Adipocyte (in vitro differentiated cells): ENCODE measurements at places on chromosomes 12 and 14.

DNA sequence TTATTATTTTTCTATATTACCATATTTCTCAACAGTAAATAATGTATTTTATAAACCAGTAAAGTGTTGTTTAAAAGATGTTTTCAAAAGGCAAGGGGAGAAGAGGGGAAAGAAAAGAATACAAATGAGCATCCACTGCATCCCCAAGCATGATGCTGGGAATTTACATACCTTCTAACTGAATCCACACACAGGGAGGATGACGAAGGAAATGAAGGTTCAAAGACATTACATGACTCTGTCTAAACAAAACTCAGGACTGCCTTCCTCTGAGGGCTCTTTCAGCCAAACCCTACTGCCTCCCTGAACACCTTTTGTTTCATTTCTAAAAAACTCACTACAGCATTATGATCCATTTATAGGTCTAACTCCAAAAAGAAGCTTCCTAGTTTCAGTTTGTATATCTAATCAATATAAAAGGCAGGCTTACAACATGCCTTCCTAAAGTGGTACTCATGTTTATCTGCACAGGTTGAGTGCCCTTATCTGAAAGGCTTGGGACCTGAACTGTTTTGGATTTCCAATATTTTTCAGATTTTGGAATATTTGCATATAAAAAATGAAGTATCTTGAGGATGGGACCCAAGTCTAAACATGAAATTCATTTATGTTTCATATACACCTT, 30.3 kb downstream of the DICER1 start:
- DNase-seq, result no peak

- peak; percentile 29 for DNase-seq
Observed at GRCh38 chr14:100775831-100776591, 49.3 kb downstream of the DLK1 start.

GRCh38 chr14:35689000-35689460, 120.1 kb downstream of the RALGAPA1 start:
- DNase-seq, result no peak

DNA sequence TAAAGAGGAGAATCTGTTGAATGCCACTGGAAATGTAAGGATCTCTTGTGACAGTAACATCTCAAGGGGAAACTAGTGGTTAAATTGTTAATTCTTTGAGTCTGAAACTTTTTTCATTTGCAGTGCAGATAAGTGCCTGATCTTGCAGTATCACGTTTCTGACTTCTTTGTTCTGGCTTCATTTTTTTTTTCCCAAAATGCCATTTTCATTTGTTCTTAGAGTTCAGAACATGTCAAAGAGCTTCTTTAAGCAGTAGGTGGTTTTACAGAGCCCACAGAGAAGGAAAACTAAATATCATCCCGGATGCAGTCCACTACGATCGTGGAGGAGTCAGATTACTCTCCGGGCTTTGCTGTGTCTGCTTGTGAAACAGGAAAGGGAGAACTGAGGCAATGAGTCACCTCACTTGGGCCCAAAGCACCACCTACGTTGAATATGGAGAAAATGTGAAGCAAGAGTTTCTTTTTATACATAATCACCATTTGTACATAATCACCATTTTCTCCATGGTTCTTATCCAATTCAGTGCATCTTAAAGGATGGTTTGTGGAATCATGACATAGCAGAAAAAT, 43.9 kb downstream of the HMGA2 start:
- DNase-seq, result peak; percentile 94

- no peak for DNase-seq
Observed at GRCh38 chr12:75819512-75819911, 212.1 kb downstream of the PHLDA1 start.

DNA sequence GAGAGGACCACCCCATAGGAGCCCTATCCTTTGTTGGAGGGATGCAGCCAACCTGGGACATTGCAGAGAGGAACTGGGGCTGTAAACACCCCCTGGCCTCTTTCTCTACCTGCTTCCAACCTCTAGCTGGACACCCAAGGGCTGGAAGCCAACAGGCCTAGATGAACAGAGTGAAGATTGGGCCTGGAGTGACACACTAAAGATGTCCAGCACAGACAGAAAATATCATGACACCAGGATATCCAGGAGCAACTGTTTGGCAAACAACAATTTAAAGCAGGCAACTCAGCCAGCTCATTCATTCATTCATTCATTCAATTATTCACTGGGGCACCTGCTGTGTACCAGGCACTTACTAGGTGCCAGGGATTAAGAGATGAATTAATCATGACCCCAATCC, 125.0 kb upstream of the NCOR2 start:
- no peak for DNase-seq

DNA sequence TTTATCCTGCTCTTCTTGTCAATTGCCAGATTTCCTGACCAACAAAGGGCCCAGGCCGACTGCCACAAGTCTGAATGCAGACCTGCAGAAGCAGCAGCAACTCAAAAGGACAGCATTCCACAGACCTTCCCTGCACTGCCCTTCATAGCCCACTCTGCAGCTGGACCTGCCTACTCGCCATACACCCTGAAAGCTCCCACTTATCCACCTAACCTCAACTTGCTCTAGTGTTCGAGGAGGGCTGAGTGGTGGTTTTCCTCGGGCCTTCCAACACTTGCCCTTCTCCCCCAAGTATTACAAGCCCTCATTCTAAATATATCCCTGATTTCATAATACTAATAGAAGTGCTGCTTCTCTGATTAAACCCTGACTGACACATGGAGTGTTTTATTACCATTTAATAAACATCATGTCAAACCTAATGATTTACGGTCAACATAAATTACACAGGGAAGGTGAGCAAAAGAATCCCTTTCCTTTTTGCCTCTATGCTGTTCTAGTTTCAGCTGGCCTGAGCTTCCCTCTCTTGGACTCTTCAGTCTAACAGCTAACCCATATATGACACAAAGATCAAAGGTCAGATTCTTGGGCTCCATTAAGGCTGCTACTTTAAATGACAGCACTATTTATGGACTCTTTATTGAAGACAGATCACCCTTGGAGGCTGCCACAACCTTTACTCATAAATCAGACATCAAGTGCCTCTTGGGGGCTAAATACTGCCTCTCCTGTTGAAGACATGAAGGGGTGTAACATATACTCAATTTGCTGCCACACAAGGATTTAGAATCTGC, 1546.9 kb upstream of the TMEM132C start:
- no peak for DNase-seq

DNA sequence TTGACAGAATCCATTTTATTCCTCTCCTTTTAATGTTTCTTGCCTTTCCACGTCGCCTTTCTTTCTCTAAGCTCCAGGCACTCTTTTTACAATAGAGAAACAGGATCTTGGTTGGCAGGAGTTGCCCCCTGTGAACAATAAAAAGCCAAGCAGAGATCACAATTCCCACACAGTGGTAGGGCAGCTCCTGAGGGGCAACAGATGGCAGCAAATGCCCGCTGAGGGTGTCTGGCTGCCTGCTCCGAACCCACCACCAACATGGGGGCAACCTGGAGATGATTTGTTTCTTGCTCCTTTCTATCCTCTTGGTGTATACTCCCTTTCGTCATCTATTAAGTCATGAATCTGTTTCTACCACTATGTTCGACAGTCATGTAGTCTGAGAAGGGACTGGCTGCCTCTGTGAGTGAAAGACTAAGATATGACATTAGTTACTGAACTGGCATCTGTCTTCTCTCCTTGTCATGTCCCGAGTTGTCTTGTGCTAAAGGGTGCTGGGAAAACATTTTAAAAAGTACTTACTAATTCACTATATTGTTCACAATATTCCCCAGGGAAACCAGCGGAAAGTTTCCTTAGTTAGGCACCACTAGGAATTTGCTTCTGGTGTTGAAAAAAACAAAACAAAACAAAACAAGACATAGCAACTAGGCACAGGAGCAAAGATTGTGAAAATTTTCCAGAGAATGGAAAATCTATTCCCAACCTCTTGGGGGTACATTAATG, 170.1 kb downstream of the STXBP6 start:
- no peak for DNase-seq

DNA sequence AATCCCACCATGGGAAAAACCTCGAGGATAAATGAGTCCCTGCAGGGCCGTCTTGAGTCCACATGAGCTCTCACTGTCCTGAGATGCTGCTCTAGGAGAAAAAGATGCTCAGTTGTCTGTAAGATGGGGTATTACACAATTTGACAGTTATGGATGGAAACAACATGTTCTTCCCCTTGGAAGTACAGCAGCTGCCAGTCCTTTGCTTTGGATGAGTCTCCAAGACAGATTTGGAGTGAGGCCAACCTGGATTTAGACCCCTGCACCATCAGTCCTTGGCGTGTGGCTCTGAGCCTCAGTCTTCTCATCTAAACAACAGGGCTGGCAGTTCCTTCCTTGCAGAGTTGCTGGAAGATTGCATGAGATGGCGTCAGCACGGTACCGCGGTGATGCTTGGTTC, 309.1 kb upstream of the FKBP4 start:
- DNase-seq, result no peak
